ENCODE measurements at places on chromosomes 4 and X. TPM values are rescaled to one million over a fixed set of nuclear protein-coding genes. Genes with fewer than 3 reads are reported as not detected.
A peak's percentile ranks its signal among the peaks of the same experiment; 100 is the strongest.

GRCh38 chr4:94650134-94650495 lies 107.6 kb upstream of the BMPR1B start:
- DNase-seq, result no peak

Gene KIAA1210
- not detected for total RNA-seq

DNA sequence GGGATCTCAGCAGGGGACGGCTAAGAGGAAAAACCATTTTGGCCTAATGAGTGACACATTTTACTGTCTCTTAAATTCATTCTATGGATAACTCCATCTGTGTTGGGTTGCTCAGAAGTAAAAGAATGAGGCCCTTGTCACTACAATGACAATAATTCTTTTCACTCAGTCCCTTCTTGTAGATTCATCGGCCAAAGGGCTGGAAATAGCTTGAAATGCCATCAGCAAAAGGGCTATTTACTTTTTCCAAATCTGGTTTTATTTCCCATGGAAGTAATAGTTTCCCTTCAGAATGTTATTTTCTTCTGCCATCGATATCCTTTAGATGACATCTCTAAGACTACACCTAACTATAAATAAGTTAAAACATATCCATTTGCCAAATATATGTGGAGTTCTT lies 7.4 kb downstream of the MEPE start:
- no peak for DNase-seq

GRCh38 chr4:78544678-78545077 lies 6.9 kb upstream of the ANXA3 start:
- no peak for DNase-seq

- no peak for DNase-seq
Observed at GRCh38 chr4:83920375-83920774, 384.5 kb downstream of the GPAT3 start.

GRCh38 chr4:10083331-10083771 lies 33.2 kb downstream of the WDR1 start:
- peak; percentile 11 for DNase-seq

- DNase-seq, result no peak
Observed at GRCh38 chrX:70479247-70479921, 34.7 kb downstream of the DLG3 start.

Gene AADAT
- total RNA-seq, result 2.2 TPM

DNA sequence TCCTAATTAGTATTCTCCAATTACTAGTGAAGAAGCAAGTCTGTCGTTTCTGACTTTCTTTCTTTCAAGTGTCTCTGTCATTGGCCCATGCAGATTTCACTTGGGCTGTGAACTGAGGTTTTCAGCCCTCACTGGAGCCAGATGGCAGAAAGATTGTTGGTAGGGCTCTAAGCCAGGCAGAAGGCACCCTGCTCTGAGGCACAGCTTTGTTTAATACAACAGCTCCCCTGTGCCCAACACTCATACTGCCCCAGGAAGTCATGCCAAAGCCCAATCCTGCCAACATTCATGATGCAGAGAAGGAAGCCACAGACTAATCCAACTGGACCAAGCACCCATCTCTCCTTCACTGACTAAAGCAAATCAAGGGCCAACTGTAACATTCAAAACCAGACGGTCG lies 117.1 kb upstream of the FRG1 start:
- DNase-seq, result no peak

DNA sequence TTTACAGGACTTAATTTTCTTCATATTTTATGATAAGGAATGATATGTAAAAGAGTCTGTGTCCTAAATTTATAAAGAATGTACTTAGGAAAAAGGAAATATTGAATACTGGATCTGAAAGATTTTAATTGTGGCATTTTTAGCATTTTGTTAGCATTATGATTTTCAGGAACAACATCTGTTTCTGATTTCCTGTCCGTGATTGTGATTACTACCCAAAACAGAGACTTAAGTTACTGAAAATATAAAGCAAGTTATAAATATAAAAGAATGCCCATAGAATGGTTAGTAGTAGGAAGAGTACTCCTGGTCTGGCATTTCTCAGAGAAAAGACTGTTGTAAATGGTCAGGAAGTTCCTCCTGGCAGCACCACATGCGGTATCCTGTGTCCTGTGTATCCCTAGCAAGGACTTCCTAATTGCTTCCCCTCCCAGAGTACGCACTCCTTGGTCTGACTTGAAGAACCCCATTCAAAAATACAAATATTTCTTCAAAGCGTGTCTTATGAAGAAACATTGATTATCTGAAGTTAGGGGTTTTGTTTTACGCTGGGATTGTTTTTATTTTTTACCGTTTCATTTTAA lies 88.9 kb downstream of the RS1 start:
- no peak for DNase-seq

- peak; percentile 33 for DNase-seq
Observed at GRCh38 chrX:70434914-70435586, 9.6 kb upstream of the DLG3 start.

Gene PDGFRA
- total RNA-seq, result 24.8 TPM

GRCh38 chrX:46551494-46552128 lies 6.4 kb upstream of the ZNF674 start:
- DNase-seq, result no peak

DNA sequence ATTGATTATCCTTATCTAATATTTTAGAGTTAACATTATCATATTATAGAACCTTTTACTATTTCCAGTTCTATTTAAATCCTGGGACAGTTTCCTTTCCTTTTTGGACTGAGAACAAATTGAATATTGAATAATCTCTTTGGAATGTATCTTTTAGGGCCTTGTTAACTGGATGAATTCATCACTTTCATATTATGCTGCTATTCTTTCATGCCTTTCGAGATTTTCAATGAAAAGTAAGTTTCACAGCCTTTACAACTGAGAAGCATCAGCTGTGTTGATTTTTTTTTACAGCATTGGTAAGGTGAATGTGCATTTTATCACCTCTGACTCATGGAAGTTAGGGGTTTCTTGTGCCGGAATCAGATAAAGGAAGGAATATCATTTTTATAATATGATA lies 39.6 kb downstream of the PDLIM5 start:
- no peak for DNase-seq

Gene SYNPO2
- 239 TPM for total RNA-seq

Gene CNKSR2
- 0.47 TPM for total RNA-seq

Gene CTAG2
- not detected for total RNA-seq

GRCh38 chr4:101855239-101855638 lies 64.7 kb downstream of the BANK1 start:
- DNase-seq, result no peak

- no peak for DNase-seq
Observed at GRCh38 chrX:49040376-49040955, 2.7 kb downstream of the TFE3 start.

Gene PCDH10
- 0.14 TPM for total RNA-seq

- DNase-seq, result no peak
Observed at GRCh38 chrX:139206914-139207313, 323.6 kb upstream of the F9 start.

DNA sequence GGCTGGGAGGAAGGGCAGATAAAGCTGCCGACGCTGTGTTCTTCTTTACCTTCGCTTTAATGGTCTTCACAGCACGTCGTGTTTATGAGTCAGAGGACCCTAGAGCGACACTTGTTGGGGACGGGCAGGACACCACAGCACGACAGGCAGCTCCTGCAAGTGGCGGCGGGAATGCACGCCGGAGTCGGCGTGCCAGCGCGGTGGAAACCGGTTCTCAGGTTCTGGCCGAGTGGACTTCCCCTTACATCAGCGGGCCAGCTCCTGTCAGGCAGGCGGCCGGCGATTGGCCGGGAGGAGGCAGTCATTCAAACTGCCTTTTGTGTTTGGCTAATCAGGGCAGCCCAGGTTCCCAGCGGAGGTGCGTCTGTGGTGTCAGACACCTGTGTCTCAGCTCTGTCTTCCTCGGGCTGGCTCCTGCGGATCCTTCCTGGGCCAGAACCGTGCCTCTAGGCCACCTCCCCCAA lies 150.9 kb downstream of the SHROOM3 start:
- peak; percentile 70 for DNase-seq

Gene ANAPC10
- 15.4 TPM for total RNA-seq

DNA sequence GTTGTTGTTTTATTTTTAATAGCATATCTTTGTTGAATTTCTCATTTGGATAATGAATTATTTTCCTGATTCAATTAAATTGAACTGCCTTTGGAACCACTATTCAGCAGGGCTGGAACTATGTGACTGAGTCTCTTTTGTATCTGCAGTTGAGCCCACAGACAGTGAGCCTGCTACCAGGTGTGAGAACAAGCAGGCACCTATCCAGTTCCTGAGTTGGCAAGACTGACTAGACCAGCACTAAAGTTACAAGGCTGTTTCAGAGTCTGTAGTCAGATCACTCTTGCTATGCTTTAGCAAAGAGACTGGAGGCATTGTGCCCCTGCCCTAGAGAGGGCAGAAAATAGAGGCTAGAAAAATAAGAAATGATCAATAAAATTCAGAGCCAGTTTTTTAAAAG lies 237.3 kb upstream of the GRID2 start:
- DNase-seq, result no peak

DNA sequence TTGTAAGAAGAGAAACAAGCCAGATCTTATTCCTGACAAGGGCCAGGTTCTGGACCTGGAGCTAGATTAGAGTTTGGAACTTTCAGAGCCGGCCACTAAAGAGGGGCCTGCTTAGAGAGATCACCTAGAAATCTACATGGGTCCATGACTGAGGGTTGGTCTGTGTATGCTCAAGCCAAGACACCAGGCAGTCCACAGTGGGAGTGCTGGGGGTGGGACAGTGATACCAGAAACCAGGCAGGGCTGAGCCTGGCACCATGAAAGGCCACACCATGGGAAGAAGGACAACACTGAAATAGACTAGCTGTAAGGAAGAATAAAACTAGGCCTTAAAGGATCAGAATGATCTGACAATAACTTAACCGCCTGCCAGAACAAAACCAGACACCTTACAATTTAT lies 267.3 kb downstream of the ADAMTS3 start:
- DNase-seq, result no peak

Gene NLRP2B
- total RNA-seq, result not detected

GRCh38 chrX:149531599-149531998 lies 9.2 kb upstream of the EOLA1 start:
- DNase-seq, result no peak

Gene NHSL2
- total RNA-seq, result 3.8 TPM

DNA sequence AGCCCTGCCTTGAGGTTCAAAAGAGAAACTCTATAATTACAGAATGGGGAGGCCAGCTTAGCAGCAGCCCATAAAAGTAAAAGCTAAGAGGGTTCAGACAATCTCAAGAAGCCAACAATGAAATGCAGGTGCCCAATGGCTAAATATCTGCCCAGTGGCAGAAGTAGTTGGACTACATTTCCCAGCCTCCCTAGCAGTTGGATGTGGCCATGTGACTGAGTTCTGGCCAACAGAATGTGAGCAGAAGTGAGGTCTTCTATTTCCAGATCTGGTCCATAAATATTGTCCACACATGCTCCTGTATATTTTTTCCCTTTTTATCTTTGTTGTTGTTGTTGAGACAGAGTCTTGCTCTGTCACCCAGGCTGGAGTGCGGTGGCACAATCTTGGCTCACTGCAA lies 127.9 kb upstream of the NHS start:
- no peak for DNase-seq

Gene SMIM10
- total RNA-seq, result 4.9 TPM

GRCh38 chrX:48802089-48802904 lies 430 bp downstream of the HDAC6 start:
- DNase-seq, result peak; percentile 80

GRCh38 chr4:1170156-1170975 lies 2.0 kb downstream of the SPON2 start:
- DNase-seq, result no peak

GRCh38 chr4:8272472-8273428 lies 3.2 kb downstream of the HTRA3 start:
- peak; percentile 63 for DNase-seq

DNA sequence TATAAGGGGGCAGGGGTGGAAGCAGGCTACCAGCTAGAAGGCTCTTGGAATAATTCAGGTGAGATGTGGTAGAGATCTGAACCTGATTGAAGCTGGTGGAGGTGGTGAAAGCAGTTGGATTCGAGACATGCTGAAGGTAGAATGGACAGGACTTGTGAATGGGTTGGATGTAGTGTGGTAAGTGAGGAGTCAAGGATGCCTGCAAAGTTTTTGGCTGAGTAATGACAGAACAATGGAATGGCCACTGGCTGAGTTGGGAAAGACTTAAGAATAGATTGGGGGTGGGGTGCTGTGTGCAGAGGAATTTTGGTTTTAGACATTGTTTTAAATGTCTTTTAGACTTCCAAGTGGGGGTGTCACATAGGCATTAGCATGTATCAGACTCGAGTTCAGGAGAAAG lies 33.5 kb downstream of the HPF1 start:
- DNase-seq, result no peak

GRCh38 chr4:114393295-114394038 lies 205.1 kb upstream of the UGT8 start:
- no peak for DNase-seq

GRCh38 chr4:1265351-1265750 lies 16.4 kb upstream of the CTBP1 start:
- DNase-seq, result no peak

- no peak for DNase-seq
Observed at GRCh38 chr4:40446839-40447238, 111.7 kb downstream of the CHRNA9 start.

DNA sequence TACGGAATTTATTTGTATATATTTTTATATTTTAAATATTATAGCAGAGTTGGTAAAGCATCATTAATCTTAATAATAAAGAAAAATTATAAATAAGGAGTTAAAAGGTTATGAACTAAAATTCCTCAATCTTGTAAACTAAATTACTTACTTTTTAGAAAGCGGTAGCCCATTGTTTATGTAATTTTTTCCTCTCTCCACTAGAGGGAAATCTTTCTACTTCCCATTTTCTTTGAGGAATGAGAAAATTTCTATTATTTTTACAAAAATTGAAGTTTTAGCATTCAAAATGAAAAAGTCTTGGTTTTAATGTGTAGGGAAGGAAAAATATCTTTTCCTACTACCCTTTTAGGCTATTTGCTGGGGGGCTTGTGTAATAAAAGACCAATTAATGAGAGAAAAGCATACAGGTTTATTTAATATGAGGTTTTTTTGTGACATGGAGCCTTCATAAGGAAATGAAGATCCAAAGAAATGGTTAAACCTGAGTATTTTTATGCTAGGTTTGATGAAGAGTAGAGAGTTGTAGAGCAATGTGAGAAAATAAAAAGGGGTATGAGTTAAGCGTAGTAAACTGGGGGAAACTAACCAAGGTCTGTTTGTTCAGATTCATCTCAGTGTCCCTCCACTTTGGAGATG lies 68.7 kb upstream of the ADAD1 start:
- DNase-seq, result no peak

- DNase-seq, result no peak
Observed at GRCh38 chr4:69717778-69718177, 42.6 kb downstream of the SULT1B1 start.

Gene TIMP1
- total RNA-seq, result 99.3 TPM

Gene GPR119
- total RNA-seq, result not detected

DNA sequence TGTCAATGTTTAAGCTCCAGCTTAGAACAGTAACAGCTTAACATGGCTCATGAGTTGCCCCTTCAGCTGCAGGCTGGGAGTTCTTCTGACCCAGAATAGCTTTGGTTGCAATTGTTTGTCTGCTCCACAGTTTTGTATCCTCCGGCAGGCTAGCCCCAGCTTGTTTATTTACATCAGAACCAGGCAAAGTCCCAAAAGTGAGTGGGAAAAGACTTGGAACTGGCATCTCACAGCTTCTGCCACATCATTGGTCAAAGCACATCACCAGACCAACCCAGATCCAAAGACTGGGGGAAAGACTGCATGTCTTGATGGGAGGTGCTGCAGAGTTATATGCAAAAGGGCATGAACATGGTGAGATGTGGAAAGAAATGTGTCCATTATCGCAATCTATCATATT lies 231.2 kb upstream of the CPEB2 start:
- DNase-seq, result no peak

- DNase-seq, result no peak
Observed at GRCh38 chr4:38205261-38205660, 245.1 kb downstream of the PTTG2 start.

- no peak for DNase-seq
Observed at GRCh38 chr4:187744911-187745310, 250.7 kb upstream of the ZFP42 start.

Gene CSAG1
- not detected for total RNA-seq

All from left ventricle myocardium inferior (tissue), 1 donor.